NCI-H187 treated with DMSO at 0.1 percent for 48 hours (cell line): ENCODE measurements at places on chromosomes 3 and 15.
A peak's percentile ranks its signal among the peaks of the same experiment; 100 is the strongest.

DNA sequence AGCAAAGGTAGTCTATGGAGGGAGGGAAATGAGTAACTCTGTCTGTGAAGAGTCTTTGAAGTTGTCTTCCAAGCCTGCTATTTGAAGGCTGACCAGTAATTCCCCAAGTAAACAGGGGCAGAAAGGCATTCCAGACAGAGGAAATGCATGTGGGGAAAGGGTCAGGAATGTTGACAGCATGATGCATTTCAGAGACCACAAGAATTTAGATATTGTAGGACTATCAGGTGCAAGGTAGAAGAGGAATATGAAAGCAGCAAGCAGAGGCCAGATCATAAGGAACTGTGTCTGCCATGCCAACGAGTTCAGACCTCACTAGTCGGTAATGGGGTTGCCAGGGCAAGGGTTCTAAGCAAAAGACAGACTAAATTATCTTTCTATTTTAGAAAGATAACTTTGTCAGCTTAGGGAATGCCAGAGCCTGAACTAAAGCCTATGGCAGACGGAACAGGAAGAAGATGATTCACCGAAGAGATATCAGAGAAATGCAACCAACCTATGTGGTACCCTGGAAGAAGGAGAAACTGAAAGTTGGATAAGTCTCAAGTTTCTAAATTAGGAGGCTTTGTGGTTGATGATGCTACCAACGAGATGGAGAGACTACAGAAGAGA lies 327.0 kb upstream of the RORA start:
- no peak for DNase-seq

GRCh38 chr15:39892418-39892817 lies 27.6 kb downstream of the GPR176 start:
- no peak for DNase-seq

DNA sequence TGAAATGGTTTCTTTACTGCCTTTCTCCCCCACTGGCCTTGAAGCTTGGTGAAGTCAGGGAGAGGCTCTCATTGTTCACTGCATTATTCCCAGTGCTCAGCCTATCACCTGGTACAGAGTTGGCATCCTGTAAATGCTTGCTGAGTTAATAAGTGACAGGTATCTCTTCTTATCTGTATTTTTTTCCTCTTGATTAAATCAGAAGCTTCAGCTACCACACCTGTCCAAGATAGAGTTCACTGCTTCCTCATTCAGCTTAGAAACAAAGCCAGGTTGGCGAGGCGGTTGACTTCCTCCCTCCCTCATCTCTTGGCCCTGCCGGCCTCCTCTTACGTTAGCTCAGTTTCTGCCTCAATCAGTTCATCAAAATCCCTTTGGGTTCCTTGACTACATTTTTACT lies 142.8 kb downstream of the LIPC start:
- no peak for DNase-seq

DNA sequence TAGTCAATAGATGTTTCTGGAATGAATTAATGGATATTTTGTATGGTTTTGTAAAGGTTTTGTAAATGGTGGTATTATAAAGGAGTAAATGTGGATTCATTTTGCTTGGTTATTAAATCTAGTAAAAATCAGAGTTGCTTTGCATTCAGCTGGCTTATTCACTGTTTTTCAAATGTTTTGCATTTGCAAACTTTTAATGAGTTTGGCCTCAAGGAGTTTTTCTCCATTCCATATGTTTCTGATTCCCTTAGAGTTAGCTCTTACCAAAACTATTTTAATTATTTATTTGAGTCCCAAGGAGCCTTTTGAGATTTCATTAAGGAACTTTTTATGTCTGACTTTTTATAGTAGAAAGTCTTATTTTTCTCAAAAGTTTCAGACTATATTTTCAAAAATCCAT lies 992.2 kb downstream of the DIPK2A start:
- no peak for DNase-seq

DNA sequence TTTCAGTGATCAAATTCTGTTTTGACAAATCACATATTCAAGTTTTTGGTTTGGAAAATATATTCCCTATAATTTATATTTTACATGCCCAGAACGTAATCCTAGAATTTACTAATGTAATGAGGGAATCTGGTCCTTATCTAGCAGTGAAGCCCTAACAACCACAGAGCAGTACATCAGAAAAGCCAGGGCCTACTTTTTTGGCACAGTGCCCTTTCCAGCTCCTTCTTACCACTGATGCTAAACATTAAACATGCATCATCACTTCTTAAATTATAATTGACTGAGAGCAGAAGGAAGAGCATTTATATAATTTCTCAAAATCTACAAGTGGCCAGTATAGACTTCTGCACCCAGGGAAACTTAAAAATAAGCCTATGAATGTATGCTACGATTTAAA lies 66.7 kb downstream of the FBXL22 start:
- DNase-seq = no peak

- DNase-seq = no peak
Observed at GRCh38 chr3:64048631-64049061, 25.4 kb upstream of the PSMD6 start.

GRCh38 chr3:121651684-121652083 lies 9.0 kb downstream of the HCLS1 start:
- no peak for DNase-seq

GRCh38 chr3:177111541-177111949 lies 85.7 kb downstream of the TBL1XR1 start:
- DNase-seq = no peak

DNA sequence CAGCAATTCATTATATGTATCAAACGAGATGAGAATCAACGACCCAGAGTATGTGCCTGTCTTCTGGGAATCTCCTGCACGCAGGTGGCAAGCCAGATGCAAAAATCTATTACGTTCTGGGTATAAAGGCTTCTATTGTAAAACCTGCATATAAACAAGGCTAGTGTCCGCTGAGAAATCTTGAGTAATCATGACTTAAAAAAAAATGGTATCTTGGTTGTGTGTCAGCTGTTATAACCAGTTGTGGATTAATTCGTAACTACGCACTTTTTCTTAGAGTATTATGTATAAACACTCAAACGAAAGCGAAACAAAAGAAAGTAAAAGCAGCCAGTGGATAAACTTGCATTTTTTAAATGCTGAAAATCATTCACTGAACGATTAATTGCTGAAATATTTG lies 509.1 kb downstream of the RSL24D1 start:
- no peak for DNase-seq

DNA sequence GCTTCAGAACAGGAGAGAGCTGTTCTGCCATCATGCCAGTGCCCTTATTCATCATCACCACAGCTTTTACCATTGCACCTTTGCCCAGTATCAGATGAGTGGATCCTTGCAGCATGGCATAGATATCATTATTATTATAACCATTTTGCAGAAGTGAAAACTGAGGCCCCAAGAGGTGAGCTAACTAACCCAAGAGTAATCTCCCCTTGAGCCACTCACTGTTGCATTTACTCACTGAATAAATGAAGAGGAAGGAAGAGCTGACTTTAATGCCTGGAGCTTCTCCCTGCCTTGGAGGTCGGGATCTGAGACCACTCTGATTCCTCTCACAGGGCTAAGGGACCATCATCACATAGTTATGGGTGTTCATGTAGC lies 32.0 kb downstream of the HRH1 start:
- DNase-seq = no peak

- no peak for DNase-seq
Observed at GRCh38 chr15:39795486-39795885, 12.8 kb upstream of the FSIP1 start.

- no peak for DNase-seq
Observed at GRCh38 chr15:20659265-20659664, 117.7 kb upstream of the GOLGA6L6 start.

DNA sequence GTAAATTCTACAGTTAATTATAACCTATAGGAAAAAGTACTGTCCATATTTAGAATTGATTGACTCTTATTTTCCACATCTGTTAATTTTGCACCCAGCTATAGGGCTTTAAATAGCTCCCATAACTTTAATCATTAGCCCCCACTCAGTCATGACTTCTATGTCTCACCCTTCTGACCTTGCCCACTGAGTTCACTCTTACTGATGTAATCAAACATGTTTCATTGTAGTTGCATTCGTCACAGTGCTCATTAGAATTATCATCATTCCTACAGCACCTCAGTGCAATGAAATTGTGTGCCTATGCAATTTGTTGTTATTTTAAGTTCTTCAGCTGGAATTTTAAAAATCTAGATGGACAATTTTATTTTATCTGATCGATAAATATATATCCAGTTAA lies 151.4 kb downstream of the TIGIT start:
- no peak for DNase-seq

- no peak for DNase-seq
Observed at GRCh38 chr15:88920186-88920891, 7.2 kb upstream of the MFGE8 start.

GRCh38 chr3:177824190-177824786 lies 627.0 kb upstream of the TBL1XR1 start:
- no peak for DNase-seq

DNA sequence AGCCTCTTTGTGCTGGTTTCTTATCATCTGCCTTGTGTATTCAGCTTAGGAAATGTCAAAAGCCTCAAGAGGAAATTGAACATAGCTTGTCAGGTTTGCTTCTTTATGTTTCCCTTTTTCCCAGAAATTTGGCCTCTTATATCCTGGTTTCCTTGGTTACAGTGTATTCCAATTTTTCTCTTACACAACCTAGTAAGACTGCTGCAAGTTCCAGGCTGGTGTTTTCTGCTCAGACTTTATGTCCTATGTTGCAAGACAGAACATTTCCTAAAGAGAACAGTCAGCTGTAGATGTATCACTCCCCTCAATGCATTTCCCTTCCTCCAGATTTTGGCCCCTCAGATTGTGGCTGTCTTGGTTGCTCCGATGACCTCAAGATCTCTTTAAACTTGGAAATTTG lies 102.5 kb downstream of the SH3GL3 start:
- no peak for DNase-seq

- no peak for DNase-seq
Observed at GRCh38 chr15:58569455-58569854, 137.7 kb downstream of the LIPC start.

GRCh38 chr3:115092220-115092791 lies 54.8 kb downstream of the ZBTB20 start:
- DNase-seq = no peak

DNA sequence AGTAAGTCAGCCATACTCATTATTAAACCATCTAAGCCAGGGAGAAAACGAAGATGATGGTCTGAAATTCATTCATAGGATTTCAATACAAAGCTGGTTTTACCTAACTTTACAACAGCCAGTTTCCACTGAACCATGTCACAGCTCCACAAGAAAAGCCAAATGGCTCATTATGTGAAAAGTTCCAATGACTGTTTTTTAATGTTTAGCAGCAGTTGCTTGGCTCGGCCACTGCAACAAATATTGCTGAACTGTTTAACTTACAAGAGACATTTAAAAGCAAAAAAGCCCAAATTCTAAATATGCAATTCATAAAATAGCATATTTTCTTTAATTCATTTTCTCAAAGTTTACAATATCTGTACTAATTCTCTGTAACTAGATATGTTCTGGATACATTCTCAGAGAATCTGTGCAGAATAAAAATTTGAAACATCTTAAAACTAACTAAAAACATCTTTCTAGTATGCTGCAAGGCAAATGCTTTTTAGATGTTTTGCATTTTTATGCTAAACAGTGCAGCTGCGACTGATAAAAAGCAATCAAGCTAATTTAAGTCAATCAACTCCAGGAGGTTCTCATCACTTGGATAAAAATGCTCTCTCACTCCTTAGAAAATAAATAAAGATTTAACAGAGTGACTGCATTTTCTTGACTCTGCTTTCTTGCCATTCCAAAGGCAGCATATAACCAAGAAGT lies 356.5 kb downstream of the ERC2 start:
- DNase-seq = no peak

DNA sequence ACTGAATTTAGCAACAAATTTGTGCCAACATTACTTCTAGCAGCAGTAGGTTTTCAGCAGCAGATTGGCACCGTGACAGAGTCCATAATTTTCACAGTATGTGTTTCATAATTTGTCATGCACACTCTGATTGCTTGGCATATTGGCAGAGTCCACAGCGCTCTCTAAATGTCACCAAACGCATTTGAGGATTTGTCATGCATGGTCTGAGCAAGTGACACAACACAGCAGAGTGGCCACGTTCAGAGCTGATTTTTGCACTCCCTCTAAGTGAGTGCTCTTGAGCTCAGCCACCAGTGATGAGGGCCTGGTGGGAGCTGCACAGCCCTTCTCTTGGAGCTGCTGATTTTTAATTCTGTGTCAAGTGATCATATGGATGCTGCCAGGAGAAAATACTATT lies 1270.8 kb downstream of the ROBO1 start:
- peak; percentile 55 for DNase-seq

DNA sequence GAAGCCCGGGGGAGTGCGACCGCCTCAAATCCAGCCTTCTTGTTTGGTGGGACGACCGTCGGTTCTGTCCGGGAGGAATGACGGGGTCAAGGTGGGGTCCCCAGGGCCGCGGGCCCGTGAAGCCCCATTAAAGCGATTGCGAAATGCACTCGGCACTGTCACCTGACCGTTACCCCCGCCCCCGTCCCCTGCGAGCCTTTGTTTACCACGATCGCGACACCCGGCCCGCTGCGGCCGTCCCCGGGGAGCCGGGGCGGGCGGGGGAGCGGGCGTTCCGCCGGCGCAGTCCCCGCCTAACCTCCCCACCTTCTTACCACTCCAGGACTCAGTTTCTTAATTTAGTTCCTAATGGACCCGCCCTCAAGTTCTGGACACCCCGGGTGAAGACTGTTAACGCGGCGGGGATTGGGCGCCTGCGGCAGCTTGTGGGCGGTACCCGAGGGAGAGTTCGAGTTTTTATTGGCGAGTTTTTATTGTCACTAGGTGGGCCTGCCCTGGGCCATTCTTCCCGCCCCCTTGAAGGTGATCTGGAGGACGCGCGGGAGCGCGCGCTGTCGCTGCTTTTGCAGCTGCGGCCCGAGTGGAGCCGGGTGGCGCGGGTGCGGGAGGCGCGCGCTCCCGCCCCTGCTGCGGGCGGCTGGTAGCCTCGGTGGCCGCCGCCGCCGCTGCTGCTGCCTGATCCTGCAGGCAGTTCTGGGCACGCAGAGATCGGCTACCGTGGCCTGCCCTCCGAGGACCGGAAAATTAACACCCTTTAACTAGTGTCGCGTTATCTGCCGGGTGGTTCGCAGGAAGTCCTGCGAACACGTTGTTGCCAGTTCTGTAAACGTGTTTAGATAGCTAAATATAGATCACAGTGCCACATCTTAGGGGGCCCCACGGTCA lies 1.0 kb downstream of the KLHL24 start:
- DNase-seq = peak; percentile 94

- no peak for DNase-seq
Observed at GRCh38 chr3:243356-243725, 46.8 kb downstream of the CHL1 start.

GRCh38 chr3:170977949-170978745 lies 48.4 kb downstream of the SLC2A2 start:
- DNase-seq = no peak

- DNase-seq = no peak
Observed at GRCh38 chr15:70213794-70214193, 116.1 kb upstream of the TLE3 start.

GRCh38 chr3:45921158-45922038 lies 21.9 kb upstream of the CXCR6 start:
- DNase-seq = no peak

- DNase-seq = peak; percentile 6
Observed at GRCh38 chr3:9730657-9731205, 804 bp upstream of the BRPF1 start.

GRCh38 chr3:71651625-71652024 lies 68.1 kb upstream of the FOXP1 start:
- DNase-seq = no peak

GRCh38 chr15:38474155-38474757 lies 20.3 kb downstream of the FAM98B start:
- DNase-seq = peak; percentile 9
